Sigmoid colon (tissue), 7 donors: ENCODE measurements at places on chromosomes 3 and 15.

- H3K27me3 ChIP-seq: no peaks in the 10 kb centered on the region
- no peak overlapping the region for H3K4me3 ChIP-seq
- H3K4me1 ChIP-seq: no peaks in the 10 kb centered on the region
- no peak for DNase-seq
- H3K27ac ChIP-seq: no peak overlapping the region
These were observed 8.3 kb downstream of the ARL14 start for GRCh38 chr3:160685144-160685766.

GRCh38 chr15:67380921-67381320 is 126.3 kb downstream of the IQCH start:
- H3K36me3 ChIP-seq: no peaks in the 10 kb centered on the region
- H3K4me1 ChIP-seq: no peaks in the 10 kb centered on the region
- no peak for DNase-seq

- no peak overlapping the region for H3K4me3 ChIP-seq
- no peaks in the 10 kb centered on the region for H3K4me1 ChIP-seq
- no peaks in the 10 kb centered on the region for H3K27me3 ChIP-seq
- no peak for DNase-seq
- no peaks in the 10 kb centered on the region for H3K36me3 ChIP-seq
- no peak overlapping the region for H3K27ac ChIP-seq
These were observed 26.1 kb downstream of the CEP152 start for GRCh38 chr15:48784756-48785155.

DNA sequence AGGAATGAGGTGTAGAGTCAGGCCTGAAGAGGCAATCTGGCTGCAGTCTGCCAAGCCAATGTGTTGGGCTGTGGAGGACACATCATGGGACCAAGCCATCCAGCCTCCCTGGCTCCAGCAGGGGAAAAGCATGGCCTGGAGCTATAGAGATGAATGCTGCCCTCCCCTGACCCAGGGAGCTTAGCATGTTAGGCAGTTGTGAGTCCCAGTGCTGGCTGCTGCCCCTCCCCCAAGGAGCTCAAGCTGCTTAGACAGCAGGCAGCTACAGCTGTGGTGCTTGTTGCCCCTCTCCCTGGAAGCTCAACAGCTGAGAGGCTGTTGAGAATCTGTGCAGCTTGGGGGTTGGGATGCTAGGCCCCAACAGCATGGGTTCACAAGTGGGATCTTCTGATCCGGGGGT is 85.6 kb upstream of the DNAJC19 start:
- H3K27ac ChIP-seq: no peak overlapping the region
- no peaks in the 10 kb centered on the region for H3K27me3 ChIP-seq
- no peak for DNase-seq
- H3K4me1 ChIP-seq: no peaks in the 10 kb centered on the region
- no peak overlapping the region for H3K4me3 ChIP-seq
- H3K36me3 ChIP-seq: no peaks in the 10 kb centered on the region

GRCh38 chr3:107211608-107212007 is 165.6 kb upstream of the CCDC54 start:
- H3K27me3 ChIP-seq: no peaks in the 10 kb centered on the region
- no peak for DNase-seq
- no peaks in the 10 kb centered on the region for H3K36me3 ChIP-seq

DNA sequence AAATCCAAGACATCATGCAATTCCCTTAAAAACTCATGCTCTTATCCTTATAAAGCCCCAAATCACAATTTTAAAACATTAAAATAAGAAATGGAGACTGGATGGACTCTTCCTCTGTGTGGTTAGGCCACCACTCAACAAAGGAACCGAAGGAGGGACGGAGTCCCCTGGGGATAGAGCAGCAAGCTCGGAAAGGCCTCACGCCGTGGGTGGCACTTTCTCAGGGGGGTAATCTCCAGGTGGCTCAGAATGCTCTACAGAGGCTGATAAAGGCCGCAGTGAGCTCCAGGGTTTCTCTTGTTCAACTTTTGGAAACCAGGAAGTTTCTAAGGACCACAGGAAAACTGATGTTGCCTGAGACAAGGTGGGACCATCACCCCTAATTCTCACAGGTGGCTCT is 23.2 kb downstream of the CCR9 start:
- no peak overlapping the region for H3K27ac ChIP-seq
- DNase-seq: no peak
- no peak overlapping the region for H3K4me3 ChIP-seq
- H3K36me3 ChIP-seq: no peaks in the 10 kb centered on the region
- H3K4me1 ChIP-seq: no peaks in the 10 kb centered on the region

DNA sequence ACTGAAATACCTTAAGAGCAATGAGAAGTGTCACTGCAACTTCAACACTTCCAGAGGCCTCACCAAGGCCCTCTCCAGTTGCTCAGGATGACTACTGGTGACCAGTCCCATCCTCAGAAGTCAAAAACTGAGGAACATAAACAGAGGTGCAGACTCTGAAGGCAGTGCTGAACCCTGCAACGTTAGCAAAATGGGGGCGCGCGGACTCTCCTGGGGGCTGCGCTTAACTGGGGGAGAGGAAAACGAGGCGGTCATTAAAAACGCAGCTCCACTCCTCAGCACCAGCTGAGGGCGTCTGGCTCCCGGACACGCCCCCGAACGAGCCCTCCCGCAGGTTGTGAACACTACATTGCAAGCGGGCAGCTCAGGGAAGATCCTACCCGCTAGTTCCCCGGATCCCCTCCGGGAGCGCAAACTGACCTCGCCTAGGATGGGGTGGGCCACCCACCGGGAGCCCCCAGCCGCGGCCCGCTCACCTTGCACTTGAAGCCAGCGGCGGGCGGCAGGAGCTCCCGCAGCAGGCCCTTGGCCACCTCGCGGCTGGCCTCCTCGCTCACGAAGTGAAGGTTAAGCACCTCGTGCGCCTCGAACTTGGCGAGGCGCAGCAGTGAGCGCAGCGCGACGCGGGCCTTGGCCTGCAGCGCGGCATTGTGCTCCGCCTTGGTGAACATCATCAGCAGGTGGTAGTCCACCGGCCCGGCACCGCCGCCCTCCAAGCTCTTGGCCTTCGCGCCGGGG is 711 bp downstream of the XXYLT1 start:
- no peaks in the 10 kb centered on the region for H3K27me3 ChIP-seq
- H3K36me3 ChIP-seq: no peaks in the 10 kb centered on the region
- DNase-seq: peak; percentile 73
- peak overlapping the region; percentile 91 for H3K27ac ChIP-seq

GRCh38 chr3:99651531-99651930 is 13.1 kb downstream of the COL8A1 start:
- peak; percentile 76 for DNase-seq
- H3K27me3 ChIP-seq: no peaks in the 10 kb centered on the region
- peaks cover 50% of the 10 kb centered on the region for H3K4me1 ChIP-seq
- no peaks in the 10 kb centered on the region for H3K36me3 ChIP-seq
- no peak overlapping the region for H3K4me3 ChIP-seq

- peak; percentile 84 for DNase-seq
- no peaks in the 10 kb centered on the region for H3K4me1 ChIP-seq
- H3K4me3 ChIP-seq: no peak overlapping the region
- H3K27ac ChIP-seq: no peak overlapping the region
- no peaks in the 10 kb centered on the region for H3K27me3 ChIP-seq
These were observed 15.6 kb downstream of the FRMD4B start for GRCh38 chr3:69370156-69370883.

GRCh38 chr3:95522449-95522848 is 1291.9 kb upstream of the EPHA6 start:
- no peaks in the 10 kb centered on the region for H3K4me1 ChIP-seq
- no peak overlapping the region for H3K4me3 ChIP-seq
- H3K27me3 ChIP-seq: no peaks in the 10 kb centered on the region
- no peaks in the 10 kb centered on the region for H3K36me3 ChIP-seq
- no peak overlapping the region for H3K27ac ChIP-seq
